ENCODE measurements at places on chromosomes 16 and 17.

DNA sequence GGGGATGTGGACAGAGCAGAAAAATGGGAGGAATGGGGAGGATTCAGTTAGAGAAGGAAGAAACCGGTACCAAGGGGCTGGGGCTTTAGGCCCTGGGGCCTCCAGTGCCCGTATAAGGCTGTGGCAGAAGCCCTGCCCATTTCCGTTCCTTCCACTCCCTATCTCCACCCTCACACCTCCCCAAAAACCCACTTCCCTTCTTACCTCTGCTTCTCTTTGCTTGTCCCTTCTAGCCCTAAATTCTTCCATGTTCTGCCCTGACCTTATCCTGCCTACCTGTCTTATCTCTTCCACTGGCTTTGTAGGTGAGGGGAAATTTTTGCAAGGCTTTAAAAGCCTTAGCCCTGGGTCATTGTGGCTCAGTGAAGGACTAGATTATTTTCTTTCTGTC is 4.1 kb downstream of the RNF167 start:
- DNase-seq = no peak

GRCh38 chr17:60311936-60312335 is 80.0 kb downstream of the USP32 start:
- no peak for DNase-seq

DNA sequence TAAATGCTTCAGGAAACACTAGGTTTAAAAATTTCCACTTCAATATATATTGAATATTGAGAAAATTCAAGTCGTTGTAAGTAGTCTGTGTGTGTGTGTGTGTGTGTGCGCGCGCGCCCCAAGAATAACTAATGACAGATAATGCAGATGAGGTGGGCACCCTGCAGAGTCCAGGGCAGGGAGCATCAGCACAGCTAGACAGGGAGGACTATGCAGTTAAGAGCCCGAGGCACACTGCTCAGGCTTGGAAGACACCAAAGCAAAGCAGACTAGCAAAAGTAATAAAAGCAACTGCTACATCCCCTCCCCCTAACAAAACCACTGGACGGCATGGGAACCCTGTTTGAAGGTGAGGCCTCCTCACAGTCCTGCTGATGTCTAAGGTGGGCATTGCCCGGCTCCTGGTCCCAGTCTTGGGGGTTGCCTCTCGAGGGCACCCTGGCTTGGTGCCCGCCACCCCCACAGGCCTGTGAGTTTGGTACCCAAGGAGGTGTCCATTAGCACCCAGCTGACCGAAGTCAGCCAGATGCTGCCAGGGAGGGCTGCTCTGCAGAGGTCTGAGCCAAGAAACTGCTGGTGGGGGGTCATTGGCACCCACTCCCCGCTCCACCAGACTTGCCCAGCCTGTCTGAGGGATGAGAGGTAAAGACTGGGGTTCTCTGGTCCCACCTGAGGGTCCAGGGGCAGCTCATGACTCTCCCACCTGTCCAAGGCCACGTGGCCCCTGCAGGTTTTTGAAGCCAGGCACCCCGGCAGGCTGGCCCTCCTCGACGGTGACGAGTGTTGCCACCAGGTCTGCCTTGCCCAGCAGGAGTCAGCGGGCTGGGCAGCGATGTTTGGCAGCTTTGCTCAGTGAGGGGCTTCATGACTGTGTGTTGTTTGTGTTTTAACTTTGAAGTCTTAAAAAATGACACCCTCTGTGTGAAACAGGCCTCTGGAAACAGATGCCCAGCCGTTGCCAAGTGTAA is 18.7 kb downstream of the LRRC75A start:
- no peak for DNase-seq

DNA sequence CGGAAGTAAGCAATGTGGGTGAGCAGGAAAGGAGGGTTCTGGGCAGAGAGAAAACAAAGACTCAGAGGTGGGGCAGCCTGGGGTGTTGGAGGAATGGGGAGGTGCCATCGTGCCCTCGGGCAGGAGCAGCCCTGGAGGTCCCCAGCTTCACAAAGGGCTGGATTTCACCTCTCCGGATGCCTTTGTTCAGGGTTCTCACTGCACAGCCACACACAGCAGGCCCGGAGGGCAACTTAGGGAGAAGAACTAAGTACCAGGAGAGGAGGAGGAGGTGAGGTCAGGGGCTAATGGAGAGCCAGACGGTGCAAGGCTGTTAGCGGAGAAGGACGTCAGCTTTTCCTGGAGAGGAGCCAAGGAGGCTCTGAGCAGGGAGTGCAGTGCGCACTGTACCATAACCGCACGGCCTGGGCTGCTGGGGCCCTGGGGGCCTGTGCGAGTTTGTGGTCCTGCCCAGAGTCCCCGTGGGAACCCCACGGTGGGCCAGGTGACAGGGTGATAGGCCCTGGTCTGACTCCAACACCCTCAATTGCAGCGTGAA is 9.3 kb downstream of the ARRB2 start:
- peak; percentile 48 for DNase-seq

- DNase-seq = no peak
Observed at GRCh38 chr17:79861413-79862216, 22.4 kb upstream of the CBX4 start.

- peak; percentile 8 for DNase-seq
Observed at GRCh38 chr16:54812229-54812628, 118.4 kb upstream of the IRX5 start.

GRCh38 chr17:79915850-79916430 is 76.7 kb upstream of the CBX4 start:
- DNase-seq = no peak

DNA sequence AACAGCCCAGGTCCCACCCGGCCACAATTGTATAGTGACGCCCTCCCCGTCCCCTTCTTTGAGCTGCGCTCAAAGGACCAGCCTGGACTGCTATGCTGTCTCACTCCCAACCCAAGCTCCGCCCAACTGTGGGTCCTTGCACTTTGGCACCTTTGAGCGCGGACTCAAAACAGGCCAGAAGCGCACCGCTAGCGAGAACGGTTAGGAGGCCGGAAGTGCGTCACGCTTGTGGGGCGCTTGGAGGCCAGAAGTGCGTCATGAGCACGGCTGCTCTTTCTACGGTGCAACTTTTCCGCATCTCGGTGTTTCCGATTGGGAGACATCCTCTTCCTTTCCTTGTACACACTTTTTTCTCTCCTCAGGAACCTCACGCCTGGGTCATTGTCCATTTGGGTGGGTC is at the start of gene ZNF19:
ZNF19 (minus strand) TSS at position 203 of the 400 bp plus-strand sequence. CDS start 7,210 bp downstream, outside the sequence.
- no peak for DNase-seq

DNA sequence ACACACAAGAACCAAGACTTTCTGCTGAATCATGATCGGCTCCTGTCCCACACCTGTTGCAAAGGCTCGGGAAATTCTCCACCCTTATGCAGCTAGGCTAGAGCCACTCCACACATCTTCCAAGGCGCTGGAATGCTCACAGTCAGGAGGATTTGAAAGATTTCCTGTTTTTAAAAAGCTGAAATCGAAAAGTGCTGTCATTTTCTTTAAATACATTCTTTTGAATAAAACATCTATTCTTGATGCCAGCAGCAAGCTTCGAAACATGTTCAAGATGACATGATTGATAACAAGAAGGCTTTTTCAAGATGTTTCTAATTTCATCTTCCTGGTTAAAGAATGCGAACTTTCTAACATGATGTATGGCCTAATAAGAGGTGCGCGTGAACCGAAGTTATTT is 219.7 kb upstream of the CDH5 start:
- no peak for DNase-seq

DNA sequence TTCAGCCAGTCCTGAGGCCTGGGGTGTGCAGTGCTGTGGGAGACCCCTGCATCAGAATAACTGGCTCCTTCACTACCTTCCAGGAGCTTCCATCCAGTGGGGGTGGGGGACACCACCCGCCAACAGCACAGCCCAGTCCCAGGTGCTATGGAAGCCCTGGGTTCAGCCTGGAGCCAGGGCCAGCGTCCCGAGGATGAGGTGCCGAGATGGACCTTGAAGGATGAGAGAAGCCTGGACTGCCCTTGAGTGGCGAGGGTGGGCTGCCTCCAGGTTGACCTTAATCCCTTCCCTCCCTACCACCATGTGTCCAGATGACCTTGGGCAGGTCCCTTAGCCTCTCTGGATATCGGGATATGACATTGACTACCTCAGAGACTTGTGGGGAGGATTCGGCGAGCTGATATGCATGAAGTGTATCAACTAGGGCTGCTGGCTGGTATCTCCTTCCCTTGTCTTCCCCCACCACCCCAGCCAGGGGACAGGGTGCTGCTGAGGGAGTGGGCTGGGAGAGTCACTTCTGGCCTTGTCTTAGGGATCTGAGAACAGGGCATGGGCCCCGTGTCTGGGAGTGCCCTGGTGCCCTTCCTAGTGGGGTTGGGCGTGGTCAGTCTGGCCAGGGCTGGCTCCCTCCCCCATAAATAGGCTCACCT is 14.2 kb upstream of the LASP1NB start:
- DNase-seq = no peak

- no peak for DNase-seq
Observed at GRCh38 chr17:29618272-29619065, 4.2 kb downstream of the CORO6 start.

DNA sequence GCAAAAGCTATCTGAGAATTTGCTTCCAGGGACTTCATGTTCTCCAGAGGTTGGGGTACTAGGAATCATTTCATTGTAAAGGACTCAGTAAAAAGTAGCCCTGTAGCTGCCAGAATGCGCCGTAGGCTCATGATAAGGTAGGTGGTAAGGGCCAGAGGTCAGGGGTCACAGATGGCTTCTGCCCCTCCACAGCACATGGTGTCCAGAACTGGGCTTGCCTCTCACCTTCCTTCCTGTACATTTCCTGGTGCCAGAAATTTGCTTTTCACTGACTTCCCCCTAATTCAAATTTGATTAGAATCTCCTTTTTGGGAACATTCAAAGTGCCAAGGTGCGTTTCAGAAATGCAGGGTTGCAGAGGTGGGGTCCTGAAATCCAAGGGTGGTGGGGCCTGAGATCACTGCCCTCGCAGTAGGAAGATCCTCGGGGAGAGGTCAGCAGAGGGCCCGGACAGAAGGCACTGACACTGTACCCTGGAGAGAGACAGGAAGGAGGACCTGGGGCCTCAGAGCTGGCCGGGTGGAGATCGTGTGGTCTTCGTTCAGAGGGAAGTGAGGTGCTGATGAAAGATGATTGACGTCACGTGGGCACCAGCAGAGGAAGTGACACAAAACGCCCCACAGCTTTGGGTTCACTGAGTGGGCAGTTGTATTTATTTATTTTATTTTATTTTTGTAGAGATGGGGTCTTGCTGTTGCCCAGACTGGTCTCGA is 25.5 kb upstream of the METRNL start:
- no peak for DNase-seq

DNA sequence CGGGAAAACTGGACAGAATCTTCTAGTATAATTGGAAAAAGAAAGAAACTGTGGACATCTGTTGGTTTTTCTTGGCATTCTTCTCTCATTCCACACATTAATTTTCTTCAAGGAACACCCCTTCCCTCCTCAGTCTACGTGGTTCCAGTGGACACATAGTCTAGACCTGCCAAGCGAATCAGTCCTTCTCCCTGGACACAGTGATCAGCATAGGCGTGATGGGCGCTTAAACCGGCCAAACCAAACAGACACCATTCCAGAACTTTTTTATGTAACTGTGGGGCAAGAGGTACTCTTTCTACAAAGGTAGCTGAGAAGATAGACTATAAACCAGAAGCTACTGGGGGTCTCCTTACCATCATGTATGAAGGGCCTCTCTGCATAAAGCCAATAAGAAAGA is 121.8 kb upstream of the COX10 start:
- DNase-seq = no peak

GRCh38 chr16:73183611-73184092 is 135.7 kb upstream of the ZFHX3 start:
- no peak for DNase-seq

GRCh38 chr16:67661101-67661761 is 471 bp downstream of the PARD6A start:
- DNase-seq = no peak

GRCh38 chr16:81067166-81067565 is 9.9 kb downstream of the C16orf46 start:
- no peak for DNase-seq

DNA sequence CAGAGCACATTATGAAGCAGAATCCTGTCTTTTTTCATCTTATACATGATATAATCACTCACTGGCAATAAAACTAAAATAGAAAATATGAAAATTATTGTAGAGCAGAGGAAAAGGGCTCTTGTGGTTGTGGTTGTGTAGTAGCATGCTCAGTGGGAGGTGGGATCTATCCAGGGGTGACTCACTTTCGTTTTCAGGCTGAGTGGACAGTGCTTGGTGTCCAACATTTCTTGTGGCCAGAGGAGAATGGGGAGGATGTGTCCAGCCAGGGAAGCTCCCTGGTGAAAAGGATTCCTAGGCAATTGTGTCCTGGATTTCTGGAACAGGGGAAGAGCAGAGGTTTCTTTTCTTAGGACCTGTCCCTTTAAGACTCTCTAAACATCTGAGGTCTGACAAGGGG is 31.9 kb upstream of the CPHXL start:
- no peak for DNase-seq

DNA sequence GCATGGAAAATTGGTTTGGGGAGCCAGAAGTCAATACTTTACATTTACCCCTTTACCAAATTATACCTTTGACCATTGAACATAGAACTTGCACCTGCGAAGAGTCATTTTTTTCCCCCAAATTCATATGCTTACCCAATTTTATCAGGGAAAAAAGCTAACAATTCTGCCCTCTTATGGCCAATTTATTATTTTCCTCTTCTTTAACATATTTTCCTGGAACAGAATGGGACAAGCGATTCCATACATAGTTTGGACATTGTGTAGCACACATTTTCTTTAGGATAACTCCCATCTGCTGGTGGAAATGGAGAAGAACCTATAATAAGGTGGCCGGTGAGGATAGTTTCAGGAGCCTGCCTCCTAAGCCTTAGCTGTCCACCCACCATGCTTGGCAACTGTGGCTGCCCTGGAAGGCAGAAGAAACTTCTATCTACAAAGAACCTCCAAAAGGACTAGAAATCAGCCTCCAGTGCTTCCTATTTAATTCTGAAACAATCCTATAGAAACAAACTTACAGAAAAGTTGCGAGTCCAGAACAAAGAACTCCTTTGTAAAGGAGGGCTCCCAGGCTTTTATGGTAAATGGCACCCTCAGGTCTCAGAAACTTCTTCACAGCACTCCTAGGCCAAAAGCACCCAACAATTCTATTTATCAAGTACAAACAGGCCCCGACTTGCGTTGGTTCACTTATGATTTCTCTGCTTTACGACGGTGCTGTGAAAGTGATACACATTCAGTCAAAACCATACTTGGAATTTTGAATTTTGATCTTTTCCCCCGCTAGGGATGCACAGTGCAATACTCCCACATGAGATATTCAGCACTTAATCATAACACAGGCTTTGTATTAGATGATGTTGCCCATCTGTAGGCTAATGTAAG is 64.1 kb upstream of the CACNG4 start:
- DNase-seq = no peak

DNA sequence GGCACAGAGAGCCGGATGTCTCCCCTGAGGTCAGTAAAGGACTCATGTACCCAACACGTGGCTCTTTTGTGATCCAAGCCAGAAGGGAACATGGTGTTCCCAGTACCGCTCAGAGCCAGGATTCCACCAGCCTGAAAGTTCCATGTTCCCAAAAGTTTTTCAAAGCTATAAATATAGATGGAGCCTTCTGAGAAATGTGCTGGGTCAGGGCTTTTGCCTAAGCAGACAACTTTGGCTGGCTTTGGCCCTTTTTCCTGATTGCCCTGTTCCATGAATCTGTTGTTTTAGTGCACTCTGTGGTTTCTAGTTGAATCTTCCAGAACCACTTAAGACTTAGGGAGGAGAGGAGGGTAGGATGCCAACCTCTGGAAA is 128.5 kb upstream of the HS3ST2 start:
- DNase-seq = no peak

- DNase-seq = no peak
Observed at GRCh38 chr16:11049396-11050059, 105.2 kb downstream of the CLEC16A start.

All from NCI-H524 (cell line).